ENCODE measurements at places on chromosomes 7 and 10. TPM values are rescaled to one million over a fixed set of nuclear protein-coding genes. Genes with fewer than 3 reads are reported as not detected.

SLC29A4 gene
- polyA plus RNA-seq: 26.2 TPM

CTAGE6 gene
- 0.20 TPM for polyA plus RNA-seq

CDC14C gene
- 0.11 TPM for polyA plus RNA-seq

ADRB1 gene
- 0.07 TPM for polyA plus RNA-seq

GIMAP5 gene
- 8.6 TPM for polyA plus RNA-seq

CYP17A1 gene
- polyA plus RNA-seq: 0.57 TPM

CREB5 gene
- 30.8 TPM for polyA plus RNA-seq

TMEM196 gene
- 0.22 TPM for polyA plus RNA-seq

SFRP4 gene
- polyA plus RNA-seq: 21.8 TPM

NPFFR1 gene
- 0.03 TPM for polyA plus RNA-seq

LAMB4 gene
- polyA plus RNA-seq: 0.10 TPM

GRM3 gene
- polyA plus RNA-seq: 0.06 TPM

Measured in muscle of back (tissue), 13 donors.